IMR-90 (cell line): ENCODE measurements at places on chromosomes 1 and 21. TPM values are rescaled to one million over a fixed set of nuclear protein-coding genes. Genes with fewer than 3 reads are reported as not detected.

- DNase-seq, result no peak
Measured at GRCh38 chr1:218775501-218776021, 398.1 kb upstream of the LYPLAL1 start.

DNA sequence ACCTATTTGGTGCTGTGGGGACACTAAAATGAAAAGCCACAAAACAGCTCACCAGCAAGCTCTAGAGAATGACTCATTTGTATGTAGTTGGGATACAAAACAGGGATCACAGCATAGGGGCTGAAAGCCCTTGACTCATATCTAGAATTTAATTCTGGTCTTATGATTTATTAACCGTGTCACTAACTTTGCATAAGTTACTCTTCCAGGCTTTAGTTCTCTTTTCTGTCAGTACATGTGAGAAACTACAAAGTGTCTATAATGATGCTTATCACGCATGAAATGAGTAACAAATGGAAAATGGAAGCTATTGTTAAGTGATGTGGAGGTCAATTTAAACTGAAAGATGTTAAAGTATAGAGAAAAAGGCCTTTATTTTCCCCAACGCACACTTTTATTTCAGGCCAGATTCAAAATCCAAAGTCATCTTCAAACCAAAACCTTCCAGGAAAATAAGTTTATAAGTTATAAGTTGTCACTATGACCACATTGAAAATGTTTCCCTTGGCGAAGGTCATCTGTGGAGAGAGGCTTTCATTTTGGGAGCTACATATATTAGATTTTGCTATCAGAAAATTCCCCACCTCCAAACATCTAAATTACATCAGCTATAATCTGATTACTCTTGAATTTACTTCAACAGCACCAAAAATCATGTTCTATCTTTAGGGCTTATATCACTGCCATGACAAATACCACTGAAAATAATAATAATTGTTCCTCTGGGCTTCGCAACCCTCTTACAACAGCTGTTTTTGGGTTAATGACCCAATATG is 430.5 kb downstream of the MRPL39 start:
- DNase-seq, result peak; percentile 5

Gene OPRD1
- under 0.01 TPM in 2 replicates for total RNA-seq

- no peak for DNase-seq
Measured at GRCh38 chr1:246004301-246004700, 502.8 kb downstream of the SMYD3 start.

Gene CLCA1
- total RNA-seq, result not detected in 2 replicates

GRCh38 chr1:47524272-47524671 is 86.4 kb downstream of the FOXD2 start:
- no peak for DNase-seq

Gene HTR1D
- total RNA-seq, result under 0.01 and 0.18 TPM in 2 replicates

DNA sequence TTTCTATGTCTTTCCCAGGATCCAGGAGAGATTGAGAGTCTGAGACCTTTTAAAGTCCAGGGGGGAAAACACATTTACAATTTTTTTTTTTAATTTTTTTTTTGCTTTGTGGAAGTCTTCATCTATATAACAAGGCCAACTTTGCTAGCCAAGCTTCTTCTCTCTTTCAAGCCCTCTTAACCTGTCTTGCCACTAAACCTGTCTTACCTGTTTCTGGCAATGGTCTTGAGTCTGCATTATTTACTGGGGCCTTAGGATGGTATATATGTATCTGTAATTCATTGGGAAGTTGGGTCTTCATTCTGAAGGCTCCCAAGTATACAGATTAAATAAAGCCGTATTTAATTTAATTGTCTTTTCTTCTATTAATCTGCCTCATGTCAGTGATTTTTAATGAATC is 750.9 kb upstream of the B3GALT2 start:
- DNase-seq, result no peak

Gene ANGPTL3
- total RNA-seq, result not detected in 2 replicates

Gene CYP4A22
- total RNA-seq, result not detected in 2 replicates

Gene GCSAML
- total RNA-seq, result not detected in 2 replicates

Gene CATSPERE
- 0.18 and 0.28 TPM in 2 replicates for total RNA-seq

DNA sequence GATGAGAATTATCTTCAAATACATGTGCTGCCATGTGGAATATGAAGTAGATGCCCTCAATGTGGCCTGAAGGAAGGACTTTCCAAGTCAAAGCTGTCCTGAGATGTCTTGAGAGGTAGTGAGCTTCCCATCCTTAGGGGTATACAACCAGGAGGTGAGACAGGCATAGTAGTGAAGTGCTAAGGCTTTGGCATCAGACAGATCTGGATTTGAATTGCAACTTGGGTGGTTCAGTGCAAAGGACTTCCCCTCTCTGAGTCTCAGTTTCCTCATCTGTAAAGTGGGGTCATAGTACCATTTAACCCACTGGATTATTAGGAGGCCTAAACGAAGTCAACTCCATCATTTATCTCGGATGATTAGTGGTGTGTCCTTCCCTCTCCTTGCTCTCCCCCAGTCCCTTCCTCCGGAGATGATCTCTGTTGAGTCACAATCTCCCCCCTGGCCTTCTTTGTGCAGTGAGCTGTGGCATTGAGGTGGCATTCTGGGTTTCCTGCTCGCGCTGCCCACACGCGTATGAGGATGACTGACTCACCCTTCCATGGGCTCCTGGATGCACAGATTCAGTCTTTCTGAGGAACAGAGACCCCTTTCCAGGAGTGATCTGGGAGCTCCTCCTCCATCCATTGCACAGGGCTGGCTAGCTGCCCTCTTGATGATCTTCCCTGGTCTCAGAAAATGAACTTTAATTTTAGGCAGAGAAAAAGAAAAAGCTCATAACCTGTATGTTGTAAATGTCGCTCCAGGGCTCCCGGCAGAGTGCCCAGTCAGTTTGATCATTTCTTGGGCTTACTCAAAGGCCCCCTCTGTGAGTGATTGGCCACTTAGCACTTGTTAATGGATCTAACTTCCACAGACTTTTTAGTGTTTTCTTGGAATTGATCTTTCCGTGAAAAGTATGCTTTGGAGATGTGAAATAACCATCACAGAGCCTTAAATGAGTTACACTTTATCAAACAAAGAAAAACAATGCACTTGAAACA is 354.6 kb downstream of the PTPRU start:
- peak; percentile 21 for DNase-seq

DNA sequence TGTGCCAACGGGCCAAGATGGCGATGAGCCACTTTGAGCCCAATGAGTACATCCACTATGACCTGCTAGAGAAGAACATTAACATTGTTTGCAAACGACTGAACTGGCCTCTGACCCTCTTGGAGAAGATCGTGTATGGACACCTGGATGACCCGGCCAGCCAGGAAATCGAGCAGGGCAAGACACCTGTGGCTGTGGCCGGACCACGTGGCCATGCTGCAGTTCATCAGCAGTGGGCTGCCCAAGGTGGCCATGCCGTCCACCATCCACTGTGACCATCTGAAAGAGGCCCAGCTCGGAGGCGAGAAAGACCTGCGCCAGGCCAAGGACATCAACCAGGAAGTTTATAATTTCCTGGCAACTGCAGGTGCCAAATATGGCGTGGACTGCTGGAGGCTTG is 32.2 kb upstream of the GPR137B start:
- DNase-seq, result no peak

DNA sequence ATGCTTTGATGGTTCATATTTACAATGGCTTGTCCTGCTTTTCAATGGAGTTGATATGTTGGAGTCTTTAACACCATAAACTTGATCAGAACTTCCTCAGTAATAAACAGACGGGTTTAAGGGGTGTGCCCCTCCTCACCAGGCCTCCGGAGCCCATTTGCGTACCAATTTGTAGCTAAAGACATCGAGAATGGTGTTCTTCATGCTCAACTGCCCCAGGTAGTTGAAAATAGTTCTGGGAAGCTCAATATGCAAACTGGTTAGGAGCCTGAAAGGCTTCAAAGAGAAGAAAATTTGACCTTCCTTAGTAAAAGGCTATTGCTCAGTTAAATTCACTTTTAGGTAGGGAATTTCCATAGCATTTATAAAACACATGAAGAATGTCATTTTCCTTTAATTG is 68.1 kb upstream of the RRP15 start:
- DNase-seq, result no peak

GRCh38 chr21:40714536-40714935 is 132.4 kb downstream of the DSCAM start:
- DNase-seq, result no peak

DNA sequence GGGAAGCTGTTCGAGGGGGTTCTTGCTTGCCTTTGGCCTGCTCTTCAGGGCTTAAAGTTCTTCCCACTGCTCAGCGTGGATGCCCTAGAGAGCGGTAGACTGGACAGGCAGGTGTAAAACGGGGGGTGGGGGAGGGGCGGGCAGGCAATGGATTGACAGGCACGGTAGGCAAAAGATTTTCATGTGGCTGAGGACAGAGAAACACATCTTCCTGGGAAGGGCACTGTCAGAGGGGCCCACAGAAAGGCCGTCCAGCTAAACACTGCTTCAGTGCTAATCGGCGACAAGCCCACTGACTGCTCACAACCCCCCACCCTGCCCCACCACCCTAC is 412 bp downstream of the ABCA4 start:
- DNase-seq, result no peak

DNA sequence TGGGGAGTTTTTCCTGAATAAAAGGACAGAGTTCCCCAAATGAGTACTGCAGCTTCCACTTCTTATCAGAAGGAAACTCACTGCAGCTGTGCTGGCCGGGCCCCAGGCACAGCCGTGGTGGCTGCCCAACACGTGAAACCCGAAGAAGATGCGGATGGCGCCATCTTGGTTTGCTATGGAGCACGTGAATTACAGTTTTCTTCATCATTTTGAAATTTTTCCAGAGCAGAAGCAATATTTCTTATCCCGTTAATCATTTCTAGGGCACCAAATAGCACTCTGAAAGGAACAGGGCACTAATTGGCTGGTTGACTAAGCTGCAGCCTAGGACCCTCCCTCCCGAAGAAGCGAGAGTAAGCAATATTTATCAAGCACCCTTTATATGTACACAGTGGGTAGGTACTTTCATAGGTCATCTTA is 63.2 kb upstream of the EPS8L3 start:
- no peak for DNase-seq

- peak; percentile 46 for DNase-seq
Measured at GRCh38 chr1:195202241-195202640, 1406.0 kb downstream of the KCNT2 start.

DNA sequence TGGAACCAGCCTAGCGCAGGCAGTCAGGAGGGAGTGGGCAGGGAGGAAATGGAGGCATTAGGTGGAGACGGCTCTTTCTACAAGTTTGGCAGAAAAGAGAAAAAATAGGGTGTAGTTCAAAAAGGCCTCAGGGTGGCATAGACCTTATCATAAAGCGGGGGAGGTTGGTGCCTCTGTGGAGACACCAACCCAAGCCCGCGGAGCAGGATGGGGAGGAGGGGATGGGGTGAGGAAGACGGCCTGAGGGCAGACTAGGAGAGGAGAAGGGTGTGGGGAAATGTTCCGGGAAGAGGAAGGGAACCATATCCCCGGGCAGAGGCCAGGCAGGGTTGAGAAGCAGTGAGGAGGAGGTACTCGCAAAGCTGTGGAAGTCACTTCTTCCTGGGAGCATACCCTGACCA is 17.4 kb upstream of the SHE start:
- no peak for DNase-seq

DNA sequence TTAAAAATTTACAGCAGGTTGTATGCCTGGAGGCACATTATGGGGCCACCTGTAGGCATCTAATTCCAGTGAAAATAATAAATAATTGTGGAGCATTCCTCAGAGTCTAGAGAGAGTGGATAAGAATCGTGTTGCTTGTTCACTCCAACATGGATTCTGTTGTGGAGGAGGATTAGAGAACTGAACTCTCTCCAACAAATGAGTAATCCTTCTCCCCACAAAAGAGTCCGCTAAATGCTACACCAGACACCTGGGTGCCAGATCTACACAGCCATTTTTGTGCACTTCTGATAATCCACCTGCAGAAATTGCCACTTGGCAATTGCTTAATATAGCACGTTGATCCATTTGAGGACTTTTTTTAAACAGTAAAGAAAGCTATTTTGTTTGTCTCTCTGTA is 113.7 kb upstream of the DPYD start:
- DNase-seq, result peak; percentile 59

- no peak for DNase-seq
Measured at GRCh38 chr1:125065821-125066180, 3881.0 kb downstream of the SRGAP2C start.

Gene SLC9C2
- total RNA-seq, result not detected in 2 replicates

GRCh38 chr1:151855933-151856332 is 2.4 kb upstream of the THEM5 start:
- no peak for DNase-seq

- DNase-seq, result no peak
Measured at GRCh38 chr1:61042466-61043009, 39.8 kb upstream of the NFIA start.

Gene FMO5
- 0.36 and 0.83 TPM in 2 replicates for total RNA-seq

DNA sequence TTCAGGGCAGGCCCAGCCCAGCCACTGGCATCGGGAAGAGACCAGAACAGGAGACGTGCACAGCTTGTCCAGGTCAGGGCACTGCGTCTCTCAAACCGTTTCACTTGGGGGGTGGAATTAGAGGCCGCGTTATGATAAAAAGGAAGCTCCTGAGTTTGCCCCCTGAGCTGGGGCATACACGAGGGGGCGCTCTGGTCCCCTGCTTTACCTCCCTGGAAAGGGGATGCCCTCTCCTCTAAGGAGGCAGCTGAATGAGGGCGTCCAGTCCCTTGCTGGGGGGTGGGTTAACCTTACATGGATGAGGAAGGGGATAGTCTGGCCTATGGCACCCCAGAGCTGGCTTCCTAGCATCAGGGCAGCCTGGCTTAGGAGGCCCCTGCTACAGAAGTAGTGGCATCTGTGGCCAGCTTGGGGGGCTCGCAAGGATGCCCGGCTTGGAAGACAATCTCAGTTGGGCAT is 2.3 kb downstream of the MYOG start:
- no peak for DNase-seq

Gene CFHR2
- not detected in 2 replicates for total RNA-seq

DNA sequence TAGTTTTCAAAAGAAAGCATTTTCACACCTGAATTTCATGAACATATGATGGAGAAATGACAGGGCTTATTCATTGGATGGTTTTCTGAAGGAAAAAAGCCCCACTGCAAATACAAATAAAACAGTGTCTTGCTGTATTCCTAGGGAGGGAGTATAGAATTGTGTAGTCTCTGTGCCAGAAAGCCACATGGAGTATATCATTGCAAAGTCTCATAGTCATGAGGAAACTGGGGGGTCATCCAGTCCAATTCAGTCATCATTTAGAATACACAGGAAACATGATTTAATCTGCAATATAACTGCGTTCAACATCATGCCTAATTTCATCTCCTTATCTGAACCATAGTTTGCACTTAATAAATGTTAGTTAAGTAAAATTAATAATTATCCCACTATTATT is 222.3 kb downstream of the NTNG1 start:
- DNase-seq, result no peak

- DNase-seq, result no peak
Measured at GRCh38 chr1:37901191-37901892, 42.0 kb upstream of the MTF1 start.
